ENCODE measurements at places on chromosomes 7 and 10.

DNA sequence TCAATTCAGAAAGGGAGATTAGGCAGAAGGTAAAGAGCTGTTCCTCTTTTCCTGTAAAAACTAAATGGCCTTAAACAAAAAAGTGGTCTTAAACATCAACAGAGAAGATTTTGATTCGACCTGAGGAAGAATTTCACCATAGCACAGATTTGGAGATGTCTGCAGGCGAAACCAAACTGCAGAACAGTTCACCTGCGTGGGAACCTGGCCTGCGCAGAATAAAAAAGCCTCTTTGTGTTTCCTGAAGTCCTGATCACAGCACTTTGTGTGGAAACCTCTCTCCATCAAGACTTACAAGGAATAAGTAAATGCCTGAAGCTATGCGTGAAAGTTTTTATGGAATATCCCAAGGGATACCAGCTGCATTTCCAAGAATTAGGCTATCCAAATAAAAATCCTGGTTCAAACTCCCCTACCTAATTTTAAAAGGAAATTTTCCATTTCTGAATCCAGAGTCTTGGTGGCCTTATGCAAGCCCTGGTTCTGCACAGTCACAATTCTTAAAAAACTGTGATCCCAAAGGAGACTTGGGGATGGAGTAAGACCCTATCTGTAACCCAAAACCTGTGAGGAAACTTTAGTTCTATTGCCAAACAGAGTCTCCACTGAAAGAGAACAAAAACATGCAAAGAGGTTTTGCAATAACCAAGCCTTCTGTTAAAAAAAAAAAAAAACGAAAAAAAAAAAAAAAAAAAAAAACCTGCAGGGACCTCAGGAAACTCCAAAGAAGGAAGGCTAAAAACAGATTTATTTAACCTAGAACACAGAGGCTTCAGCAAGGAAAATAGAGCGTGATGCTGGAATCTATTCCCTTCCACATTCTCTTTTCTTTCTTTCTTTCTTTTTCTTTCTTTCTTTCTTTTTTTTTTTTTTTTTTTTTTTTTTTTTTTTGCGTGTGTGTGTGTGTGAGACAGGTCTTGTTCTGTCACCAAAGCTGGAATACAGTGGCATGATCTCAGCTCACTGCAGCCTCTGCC is 10.4 kb downstream of the CALML3 start:
- DNase-seq: no peak

GRCh38 chr10:17109046-17109445 is 20.6 kb downstream of the CUBN start:
- no peak for DNase-seq

DNA sequence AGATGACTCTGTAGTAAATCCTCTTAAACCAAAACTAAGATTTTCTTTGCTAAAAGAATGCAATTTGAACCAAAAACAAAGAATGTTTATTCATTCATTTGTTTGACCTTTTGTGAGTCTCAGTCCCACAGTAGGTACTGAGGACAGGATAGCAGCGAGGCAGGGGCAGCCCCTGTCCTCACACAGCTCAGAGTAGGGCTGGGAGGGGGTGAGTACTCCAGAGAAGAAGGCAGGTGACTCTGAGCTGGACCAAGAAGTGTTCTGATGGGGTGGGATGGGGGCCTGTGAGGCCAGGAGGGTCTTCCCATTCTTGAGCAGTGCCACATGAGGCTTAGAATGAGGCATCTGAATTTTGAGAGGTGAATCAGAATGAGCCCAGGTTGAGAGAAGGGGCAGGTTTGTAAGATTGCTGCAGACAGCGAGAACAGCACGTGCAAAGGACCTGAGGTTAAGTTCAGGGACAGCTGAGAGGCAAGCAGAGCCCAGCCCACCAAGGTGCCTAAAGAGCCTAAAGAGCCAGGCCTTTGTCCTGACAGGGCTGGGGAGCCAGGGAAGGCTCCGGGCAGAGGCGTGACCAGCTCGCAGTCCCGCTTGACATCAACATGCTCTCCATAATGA is 56.9 kb upstream of the CHST15 start:
- no peak for DNase-seq

- no peak for DNase-seq
These were observed 62.9 kb downstream of the REEP3 start for GRCh38 chr10:63583909-63584724.

DNA sequence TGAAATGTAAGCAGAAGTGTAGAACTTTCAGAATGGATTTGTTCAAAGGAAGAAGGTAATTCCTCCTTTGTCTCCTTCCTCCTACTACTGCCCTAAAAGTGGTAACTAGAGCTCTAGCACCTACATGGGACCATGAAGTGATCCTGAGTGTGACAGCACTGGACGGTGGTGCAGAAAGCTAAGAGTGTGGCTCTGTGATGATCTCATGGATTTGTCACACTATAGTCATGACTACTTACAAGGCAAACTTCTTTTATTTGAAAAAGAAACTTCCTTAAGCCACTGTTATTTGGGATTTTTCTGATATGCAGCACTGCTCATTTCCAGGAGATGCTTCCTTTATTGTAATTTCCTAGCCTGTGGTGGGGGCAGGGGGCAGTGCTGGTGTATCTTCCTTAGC is 5.8 kb upstream of the FHIP2A start:
- DNase-seq: no peak

DNA sequence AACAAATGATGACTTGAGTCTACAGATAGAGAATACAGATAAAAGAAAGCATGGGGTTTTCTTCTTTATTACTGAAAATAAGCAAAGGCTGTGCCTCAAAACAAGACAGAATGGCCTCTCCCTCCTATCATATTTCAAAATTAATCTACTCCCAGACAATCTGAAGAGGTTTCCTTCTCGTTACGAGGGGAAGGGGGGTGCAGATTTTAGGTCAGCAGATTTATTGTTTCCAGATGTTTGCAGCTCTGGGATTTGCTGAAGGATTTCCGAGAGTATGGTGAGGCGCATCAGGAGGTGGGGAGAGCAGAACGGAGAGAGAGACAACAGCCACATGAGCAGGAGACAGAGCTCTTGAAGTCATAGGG is 89.8 kb downstream of the KIAA1549 start:
- DNase-seq: no peak

DNA sequence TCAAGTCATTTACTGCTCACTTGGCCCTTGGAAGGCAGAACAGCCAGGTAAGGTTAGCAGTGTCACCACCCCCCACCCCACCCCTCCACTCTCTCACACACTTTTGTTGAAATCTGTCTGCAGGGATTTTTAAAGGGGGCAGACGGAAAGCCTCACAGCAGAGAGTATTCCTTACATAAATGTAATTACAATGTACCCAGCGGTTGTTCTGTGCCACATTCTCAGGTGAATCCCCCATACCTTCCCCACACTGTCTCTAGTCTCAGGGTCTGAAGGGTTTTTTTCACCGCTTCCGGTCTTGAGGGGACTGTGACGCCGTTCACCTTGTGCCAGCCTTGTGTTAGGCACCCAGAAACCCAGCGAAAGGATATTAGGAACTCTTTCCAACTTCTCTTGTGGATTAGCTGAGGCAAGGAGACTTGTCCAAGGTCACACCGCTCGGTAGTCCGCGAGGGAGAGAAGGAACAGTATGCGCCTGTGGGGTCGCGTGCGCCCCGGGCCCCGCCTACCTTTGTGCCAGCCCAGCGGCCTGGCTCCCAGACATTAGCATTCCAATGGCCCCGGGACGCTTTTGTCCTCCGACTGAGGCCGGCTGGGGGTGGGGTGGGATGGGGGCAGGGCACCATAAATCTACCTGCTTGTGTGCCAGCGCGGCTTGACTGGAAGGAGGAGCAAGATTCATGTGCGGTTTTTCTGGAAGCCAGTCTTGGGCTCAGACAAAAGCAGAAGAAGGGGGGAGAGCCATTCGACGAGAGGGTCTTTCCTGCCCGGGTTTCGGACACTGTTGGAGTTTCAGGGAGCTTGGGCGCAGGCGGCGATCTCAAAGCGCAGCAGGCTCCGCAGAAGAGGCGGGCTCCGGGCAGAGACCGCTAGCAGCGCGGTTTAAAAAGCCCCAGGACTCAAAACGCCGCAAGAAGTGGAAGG is 4.5 kb downstream of the NEUROG3 start:
- no peak for DNase-seq

GRCh38 chr10:32882076-32882475 is 76.0 kb downstream of the ITGB1 start:
- no peak for DNase-seq

- DNase-seq: no peak
These were observed 4.5 kb downstream of the GRID1 start for GRCh38 chr10:86362129-86362527.

GRCh38 chr7:44615149-44615611 is 8.8 kb downstream of the OGDH start:
- DNase-seq: peak; percentile 58

GRCh38 chr7:117134889-117135552 is 181.7 kb downstream of the ST7 start:
- DNase-seq: no peak

Data from B cell (primary cell).